ENCODE measurements at places on chromosomes 13 and 19.

DNA sequence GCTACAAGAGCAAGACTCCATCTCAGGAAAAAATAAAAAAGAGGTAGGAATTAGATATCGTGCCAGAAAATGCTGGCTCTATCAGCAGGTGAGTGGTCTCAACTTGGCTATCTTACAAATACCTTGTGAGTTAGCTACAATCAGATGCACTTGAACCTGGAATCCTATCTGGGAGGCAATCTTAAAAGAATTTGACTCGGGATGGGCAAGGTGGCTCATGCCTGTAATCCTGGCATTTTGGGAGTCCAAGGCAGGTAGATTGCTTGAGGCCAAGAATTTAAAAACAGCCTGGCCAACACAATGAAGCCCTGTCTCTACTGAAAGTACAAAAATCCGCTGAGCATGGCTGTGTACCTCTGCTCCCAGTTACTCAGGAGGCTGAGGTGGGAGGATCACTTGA, 29.4 kb downstream of the NLRP2 start:
- no peak for DNase-seq

GRCh38 chr13:74092711-74093110, 41.5 kb downstream of the KLF12 start:
- DNase-seq, result no peak

GRCh38 chr19:18662972-18663732, 20.3 kb upstream of the CRTC1 start:
- no peak for DNase-seq

GRCh38 chr13:96403651-96404050, 313.7 kb downstream of the HS6ST3 start:
- no peak for DNase-seq

GRCh38 chr19:13093407-13094105, 9.1 kb downstream of the LYL1 start:
- peak; percentile 92 for DNase-seq

DNA sequence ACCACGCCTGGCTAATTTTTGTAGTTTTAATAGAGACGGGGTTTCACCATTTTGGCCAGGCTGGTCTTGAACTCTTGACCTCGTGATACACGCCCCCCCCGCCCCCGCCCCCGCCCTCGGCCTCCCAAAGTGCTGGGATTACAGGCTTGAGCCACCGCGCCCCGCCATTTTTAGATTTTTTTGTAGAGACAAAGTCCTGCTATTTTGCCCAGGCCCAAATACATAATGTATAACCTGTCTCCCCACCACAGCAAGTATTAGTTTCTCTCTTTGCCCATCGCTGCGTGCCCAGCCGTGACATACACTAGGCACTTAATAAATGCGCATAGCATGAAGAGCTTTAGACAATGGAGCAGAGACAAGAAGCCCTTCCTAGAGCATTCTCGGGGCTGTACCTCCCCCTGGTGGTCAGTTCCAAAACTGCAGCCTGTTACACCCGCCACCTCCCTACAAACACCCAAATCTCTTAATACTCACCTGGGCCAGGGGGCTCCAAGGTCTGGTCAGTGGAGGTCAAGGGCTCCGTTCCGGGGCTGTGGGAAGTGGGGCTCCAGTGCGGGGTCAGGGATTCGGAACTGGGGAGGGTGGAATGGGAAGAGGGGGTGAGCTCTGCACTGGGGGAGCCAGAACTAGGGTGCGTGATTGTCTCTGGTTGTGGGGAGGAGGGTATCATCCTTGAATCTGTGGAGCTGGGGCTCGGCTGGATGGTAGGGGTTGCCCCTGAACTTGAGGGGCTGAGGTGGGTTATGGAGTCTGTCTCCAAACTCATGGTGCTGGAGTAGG, 22.5 kb downstream of the IQCN start:
- peak; percentile 76 for DNase-seq

DNA sequence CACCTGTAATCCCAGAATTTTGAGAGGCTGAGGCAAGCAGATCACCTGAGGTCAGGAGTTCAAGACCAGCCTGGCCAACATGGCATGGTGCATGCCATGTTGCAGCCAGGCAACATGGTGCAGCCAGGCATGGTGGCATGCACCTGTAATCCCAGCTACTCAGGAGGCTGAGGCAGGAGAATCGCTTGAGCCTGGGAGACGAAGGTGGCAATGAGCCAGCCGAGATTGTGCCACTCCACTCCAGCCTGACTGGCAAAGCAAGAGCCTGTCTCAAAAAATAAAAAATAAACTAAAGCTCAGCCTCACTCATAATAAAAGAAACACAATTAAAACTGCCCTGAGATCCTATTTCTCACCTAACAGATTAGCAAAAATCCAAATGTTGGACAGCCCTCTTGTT, 49.7 kb upstream of the MAP3K10 start:
- no peak for DNase-seq

DNA sequence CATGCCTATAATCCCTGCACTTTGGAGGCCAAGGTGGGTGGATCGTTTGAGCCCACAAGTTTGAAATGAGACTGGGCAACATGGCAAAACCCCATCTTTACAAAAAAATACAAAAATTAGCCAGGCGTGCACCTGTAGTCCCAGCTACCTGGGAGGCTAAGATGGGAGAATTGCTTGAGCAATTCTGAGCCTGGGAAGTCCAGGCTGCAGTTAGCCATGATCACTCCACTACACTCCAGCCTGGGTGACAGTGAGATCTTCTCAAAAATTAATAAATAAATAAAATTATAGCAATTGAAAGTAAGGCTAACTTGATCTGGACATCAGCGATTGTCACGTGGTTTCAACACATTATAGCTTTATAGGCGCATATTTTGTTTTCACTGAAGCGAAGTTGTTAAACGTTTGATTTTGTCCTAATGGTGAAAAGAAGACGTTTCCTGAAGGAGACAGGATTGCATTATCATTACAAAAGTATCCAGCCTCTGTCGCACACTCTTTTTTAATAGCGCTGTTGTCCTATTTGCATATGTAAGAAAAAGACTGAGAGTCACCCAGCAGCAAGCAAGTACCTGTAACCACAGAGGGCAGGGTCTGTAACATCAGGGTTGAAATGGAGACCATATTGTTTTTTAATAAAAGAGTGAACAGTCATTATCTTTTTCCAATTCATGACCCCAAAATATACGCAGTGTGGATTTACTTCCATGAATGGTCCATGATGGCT, 335.7 kb downstream of the DCT start:
- no peak for DNase-seq

DNA sequence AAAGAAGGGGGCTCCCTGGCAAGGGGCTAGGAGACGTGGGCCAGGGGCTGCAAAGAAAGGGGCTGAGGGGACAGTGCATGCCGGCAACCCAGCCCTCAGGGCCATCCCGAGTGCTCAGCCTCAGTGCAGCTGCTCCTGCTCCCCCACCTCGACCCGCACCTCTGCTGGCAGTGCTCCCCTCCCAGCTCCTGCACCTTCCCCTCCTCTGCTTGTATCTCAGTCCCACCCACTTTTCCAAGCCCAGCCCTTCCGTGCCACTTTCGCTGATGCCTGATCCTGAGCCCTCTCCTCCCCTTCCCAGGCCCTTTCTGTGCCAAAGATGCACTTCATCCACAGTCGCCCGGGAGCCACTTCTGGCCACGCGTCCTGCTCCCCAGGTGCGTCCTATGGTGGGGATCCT, 69.9 kb upstream of the KCTD15 start:
- no peak for DNase-seq

- peak; percentile 96 for DNase-seq
Observed at GRCh38 chr19:10106100-10106936, at the start of gene PPAN. Gene PPAN (plus strand): TSS chr19:10106362. CDS start chr19:10106395, 33 bp downstream.

- no peak for DNase-seq
Observed at GRCh38 chr13:94318418-94318817, 161.1 kb downstream of the DCT start.

GRCh38 chr19:18439025-18439909, 1.3 kb upstream of the ISYNA1 start:
- no peak for DNase-seq

DNA sequence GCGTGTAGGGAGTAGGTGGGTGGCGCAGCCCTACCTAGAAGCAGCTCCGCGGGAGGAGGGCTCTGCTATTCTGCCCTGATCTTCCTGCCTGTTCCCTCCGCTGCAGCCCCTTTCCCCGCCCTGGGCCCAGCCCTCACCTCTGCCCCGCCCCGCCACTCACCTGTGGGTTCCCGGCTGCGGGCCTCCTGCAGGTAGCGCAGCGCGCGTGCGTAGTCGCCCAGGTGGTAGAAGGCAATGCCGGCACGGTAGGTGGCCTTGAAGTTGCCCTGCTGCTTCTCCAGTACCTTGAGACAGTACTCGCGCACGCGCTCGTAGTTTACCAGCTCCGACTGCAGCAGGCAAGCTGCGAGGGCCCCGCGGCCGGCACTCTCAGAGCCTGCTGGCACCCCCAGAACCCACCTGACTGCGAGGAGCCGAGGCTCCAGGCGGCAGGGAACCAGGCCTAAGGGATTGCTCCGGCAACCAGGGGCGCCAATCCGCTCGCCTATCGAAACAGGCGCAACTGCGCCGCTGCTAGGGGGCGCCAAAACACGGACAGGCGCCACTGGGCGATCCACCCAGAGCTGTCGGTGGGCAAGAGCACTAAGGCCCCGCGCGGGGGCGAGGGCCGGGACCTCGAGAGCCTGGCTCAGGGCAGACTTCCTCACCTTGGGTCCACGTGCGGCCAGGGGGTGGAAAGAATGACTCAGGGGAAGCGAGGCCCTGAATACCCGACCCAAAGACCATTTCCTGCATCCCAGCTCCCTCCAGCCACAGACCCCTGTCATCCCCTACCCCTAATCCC, 965 bp downstream of the TTC9B start:
- DNase-seq, result peak; percentile 98

DNA sequence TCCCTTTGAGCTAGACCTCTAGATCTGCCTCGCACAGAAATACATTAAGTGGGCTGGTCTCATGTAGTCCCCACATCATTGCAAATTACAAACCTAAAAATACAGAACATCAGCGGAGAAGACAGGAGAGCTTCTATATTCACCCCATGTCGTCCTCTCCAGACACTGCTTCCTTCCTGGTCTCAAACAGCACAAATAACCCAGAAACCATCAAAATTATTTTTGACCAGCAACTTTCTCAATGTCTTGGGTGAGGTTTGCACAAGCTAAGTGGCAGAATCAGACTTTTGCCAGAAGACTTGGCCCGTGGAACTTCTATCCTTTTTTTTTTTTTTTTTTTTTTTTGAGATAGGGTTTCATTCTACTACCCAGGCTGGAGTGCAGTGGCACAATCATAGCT, 28.2 kb downstream of the CLEC17A start:
- DNase-seq, result no peak

GRCh38 chr13:75796825-75797224, 160.7 kb downstream of the LMO7 start:
- no peak for DNase-seq

- DNase-seq, result peak; percentile 34
Observed at GRCh38 chr13:75385708-75386083, 96.3 kb downstream of the TBC1D4 start.

- no peak for DNase-seq
Observed at GRCh38 chr19:17646441-17646840, 41.7 kb downstream of the UNC13A start.

- no peak for DNase-seq
Observed at GRCh38 chr13:28557725-28558520, 63.0 kb upstream of the FLT1 start.

DNA sequence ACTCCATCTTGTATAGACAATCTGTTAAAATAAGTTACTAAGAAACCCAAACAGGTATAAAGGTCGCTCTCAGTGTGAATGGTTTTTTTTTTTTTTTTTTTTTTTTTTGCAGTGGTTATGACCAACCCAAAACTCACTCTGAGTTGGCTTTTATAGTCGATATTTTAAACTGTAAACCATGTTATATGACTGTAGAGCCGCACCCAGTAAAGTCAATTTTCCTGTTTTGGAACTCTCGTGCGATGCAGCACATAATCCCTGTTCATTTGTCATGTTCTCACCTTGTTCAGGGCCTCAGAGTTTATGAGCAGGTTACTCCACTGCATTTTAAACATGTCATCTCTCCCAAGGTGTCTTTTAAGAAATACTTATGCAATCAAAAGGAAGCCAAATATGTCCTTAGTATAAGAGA, 112.5 kb downstream of the KLF5 start:
- DNase-seq, result no peak

GRCh38 chr19:19820774-19821320, 703 bp downstream of the ZNF506 start:
- DNase-seq, result no peak

DNA sequence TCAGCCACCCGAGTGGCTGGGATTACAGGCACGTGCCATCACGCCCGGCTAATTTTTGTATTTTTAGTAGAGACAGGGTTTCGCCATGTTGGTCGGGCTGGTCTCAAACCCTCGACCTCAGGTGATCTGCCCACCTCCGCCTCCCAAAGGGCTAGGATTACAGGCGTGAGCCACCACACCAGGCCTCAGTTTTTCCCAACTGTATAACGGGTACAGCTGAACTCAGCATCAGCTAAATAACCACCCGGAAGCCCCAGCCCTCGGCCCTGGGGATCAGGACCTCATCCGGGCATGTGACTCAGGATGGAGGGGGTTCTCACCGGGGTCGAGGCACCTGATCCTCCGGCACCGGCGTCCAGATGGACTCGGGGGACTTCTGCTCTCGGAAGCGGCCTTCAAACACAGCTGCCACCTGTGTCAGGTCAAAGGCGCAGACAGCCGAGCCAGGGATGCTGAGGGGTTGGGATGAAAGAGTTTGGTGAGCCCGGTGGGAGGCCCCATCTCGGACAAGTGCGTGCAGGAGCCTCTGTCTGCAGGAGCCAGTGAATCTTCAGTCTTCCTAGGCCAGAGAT, 8.9 kb downstream of the SEMA6B start:
- no peak for DNase-seq

GRCh38 chr13:40563350-40564125, 102.9 kb downstream of the FOXO1 start:
- no peak for DNase-seq

GRCh38 chr19:15421721-15422260, 3.0 kb upstream of the AKAP8L start:
- DNase-seq, result no peak

DNA sequence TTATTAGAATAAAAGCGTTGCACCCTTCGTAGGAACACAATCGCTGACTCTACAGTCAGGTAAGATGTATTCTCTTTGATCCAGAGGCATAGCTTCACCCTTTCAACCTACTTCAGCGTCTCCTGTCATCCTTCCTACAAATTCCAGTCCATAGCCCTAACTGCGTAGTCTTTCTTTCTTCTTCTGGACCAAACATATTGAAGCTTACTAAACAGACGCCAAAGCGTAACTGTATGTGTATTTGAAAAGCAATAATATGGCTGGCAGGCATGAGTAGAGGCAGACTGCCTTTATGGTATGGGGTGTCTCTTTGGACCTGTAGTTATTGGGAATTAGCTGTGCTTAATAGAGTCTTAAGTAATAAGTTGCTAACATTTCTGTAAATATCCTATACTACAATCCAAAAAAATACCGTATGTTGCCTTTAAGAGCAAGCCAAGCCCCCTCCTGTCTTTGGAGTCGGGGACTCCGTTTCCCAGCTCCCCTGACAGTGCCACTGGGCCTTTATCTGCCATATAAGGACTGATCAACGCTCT, 392 bp upstream of the ZNF548 start:
- DNase-seq, result no peak
